ENCODE measurements at places on chromosomes 1 and 21.

- no peak for DNase-seq
These were observed 19.3 kb downstream of the TRIM11 start for GRCh38 chr1:228387321-228387720.

- peak; percentile 27 for DNase-seq
These were observed 43.3 kb upstream of the LRP8 start for GRCh38 chr1:53371121-53371666.

GRCh38 chr1:33169290-33170055, 12.4 kb downstream of the TRIM62 start:
- DNase-seq, result no peak

DNA sequence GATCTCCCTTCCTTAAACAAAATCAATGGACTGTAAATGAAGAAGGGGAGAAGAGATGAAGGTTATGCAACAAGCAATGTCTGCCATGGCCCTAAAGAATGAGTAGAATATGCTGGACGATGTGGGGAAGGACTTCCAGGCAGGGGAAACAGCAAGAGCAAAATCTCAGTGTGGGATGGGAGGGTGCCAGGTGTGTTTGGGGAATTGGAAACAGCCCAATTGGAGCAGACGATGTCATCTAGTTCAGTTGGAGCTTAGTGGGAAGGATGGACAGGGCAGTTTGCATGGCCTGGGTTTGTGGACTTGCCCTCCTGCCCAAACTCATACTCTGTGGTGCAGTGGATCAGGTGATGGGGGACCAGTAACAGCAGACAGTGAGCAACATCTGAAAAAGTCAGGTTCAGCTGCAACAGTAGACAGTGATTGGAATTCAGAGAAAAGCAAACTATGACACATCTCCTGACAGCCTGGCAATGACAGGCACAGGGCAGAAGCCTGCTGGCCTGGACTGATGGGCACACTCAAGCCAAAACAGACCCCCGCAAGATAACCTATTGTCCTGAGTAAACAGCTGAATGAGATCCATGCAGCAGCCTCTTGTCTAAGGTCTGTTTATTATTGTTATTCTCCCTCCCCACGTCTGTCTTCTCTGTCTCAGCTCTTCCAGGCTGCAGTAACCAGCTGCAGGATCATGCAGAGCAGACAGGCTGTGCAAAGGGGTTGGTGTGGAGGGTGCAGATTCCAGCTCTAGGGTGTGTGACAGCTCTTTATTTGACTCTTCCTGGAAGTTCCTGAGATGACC, 50.5 kb upstream of the PRELP start:
- DNase-seq, result no peak

GRCh38 chr1:2055911-2056575, 5.8 kb downstream of the PRKCZ start:
- DNase-seq, result no peak

GRCh38 chr1:3114846-3115245, 45.8 kb downstream of the PRDM16 start:
- no peak for DNase-seq

DNA sequence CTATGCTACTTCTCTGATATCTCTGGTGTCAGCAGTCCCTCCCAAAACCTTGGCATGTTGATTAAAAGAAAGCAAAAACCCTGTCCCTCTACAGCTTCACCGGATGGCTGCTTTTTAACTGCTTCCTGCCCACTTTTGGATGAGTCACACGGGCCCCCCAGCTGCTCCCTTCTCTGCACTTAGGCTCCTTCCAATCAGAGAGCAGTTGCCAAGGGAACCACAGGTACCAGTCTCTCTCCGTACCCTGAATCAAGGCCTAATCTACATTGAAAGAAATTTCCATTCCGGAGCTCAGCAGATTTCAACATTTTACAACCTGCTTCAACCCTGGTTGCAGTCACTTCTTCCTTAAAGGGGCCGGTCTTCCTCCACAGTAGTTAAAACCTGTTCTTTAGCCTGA, 70.6 kb upstream of the GJB5 start:
- no peak for DNase-seq

GRCh38 chr1:159977364-159978106, 23.5 kb upstream of the SLAMF9 start:
- DNase-seq, result no peak

GRCh38 chr1:175174309-175175102, 18.1 kb downstream of the KIAA0040 start:
- no peak for DNase-seq

- no peak for DNase-seq
These were observed 184.2 kb downstream of the ETS2 start for GRCh38 chr21:38989745-38990423.

GRCh38 chr1:72911656-72912055, 629.3 kb upstream of the NEGR1 start:
- no peak for DNase-seq

DNA sequence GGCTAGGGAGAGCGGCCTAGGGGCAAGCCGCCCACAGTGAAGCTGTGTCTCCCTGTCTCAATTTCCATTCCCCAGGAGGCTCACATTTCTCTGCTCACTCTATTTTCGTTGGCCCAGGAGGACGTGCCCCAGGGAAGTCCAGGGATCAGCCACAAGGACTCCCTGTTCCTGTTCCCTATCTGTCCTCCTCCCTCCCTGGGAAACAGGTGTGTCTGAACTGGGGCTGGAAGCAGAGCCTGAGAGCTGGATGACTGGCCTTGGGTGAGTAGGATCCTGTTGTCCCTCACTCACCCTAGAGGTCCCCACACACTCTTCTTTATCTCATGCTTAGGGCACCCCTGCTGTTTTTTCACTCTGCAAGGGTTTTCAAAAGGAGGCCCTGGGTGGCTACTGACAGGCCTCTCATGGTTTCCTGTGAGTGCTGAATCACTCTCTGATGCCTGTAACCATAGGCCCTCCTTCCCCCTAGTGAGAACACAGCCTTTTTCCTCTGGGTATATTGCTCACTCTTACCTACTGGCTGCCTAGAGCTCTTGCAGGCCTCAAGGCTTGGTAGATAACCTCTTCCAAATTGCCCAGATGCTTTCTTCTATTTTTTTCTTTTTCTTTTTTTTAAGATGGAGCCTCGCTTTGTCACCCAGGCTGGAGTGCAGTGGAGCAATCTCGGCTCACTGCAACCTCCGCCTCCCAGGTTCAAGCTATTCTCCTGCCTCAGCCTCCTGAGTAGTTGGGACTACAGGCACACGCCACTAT, 3.3 kb upstream of the UTP11 start:
- DNase-seq, result peak; percentile 28

DNA sequence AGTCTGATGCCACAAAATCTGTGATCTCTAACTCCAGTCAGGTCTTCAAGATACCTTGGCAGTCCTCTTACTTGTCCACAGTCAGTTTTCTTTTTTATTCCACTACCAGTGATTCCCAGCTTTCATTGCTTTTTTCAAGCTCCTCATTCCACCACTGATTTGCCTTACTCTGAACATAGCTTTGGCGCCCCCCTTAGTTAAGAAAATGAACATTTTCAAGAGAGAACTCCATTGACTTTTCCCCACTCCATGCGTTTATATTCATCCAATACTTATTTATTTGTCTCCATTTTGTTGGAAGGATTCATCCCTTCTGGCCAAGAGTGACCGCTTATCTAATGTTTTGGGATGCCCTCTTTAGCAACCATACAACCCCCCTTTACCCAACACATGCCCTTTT, 33.9 kb upstream of the IPO9 start:
- no peak for DNase-seq

- DNase-seq, result no peak
These were observed 68.7 kb upstream of the ADGRL2 start for GRCh38 chr1:81731989-81732388.

DNA sequence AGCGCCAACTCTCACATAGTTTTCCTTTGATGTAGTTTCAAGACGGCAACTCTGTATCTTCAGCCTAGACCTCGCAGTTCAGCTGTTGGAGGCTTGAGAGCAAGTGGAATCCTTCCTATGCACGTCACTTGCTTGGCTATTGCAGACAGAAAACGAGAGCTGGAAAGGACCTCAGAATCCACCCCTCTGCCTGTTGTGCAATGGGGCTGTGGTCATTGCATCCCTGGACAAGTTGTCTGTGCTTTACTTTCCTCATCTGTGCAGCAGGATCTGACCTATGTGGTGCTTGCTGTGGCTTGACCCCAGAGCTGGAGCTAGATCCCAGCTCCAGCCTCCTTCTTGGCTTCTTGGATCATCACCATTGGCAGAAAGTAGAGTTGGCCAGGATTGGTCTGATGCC, 50.0 kb upstream of the IGSF21 start:
- DNase-seq, result no peak

DNA sequence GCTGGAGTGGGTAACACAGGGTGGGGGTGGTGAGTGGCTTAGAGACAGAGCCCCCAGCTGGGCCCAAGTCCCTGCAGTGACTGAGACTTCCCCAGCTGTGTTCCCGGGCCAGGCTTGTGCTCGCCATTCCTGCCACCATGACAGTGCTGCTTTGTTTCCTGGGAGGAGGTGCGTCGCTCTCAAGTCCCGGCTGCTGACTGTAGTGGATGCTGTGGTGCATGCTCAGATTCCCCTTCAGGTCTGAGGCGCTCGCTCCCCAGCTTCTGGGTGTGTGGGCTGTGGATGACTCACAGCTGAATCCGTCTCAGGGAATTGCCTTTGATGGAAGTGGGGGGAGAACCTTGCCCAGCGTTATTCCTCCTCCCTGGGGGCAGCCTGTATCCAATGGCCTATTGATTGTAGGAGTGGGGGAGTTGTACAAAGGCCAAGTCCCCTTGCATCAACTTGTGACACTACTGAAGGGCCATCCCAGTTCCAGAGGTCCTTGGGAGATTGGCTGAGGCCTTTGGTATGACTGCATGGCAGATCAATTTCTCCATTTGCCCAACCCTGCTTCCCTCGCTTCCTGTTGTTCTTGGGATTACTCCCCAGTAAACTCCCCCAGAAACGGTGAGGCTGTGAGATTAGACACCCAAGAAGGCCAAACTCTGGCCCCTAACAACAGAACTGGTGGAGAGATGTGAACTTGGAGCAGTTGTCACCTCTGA, 17.8 kb upstream of the POU3F1 start:
- DNase-seq, result no peak

DNA sequence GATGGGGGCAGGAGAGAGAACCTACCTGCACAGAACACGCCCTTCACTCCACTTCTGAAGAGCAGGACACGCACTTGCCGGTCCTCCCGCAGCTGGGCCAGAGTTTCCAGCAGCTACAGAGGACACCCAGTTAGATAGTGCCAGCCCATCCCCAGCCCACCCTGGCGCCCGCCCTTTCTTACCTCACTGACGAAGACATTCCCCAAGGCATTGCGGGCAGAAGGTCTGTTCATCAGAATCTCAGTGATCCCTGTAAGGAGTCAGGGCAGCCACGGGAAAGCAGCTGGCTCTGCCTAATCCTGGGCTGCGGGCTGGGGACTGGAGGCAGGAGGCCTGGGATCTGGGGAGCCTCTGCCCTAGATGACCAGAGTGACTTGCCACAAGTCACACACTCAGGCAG, 10.0 kb downstream of the ECHDC2 start:
- no peak for DNase-seq

DNA sequence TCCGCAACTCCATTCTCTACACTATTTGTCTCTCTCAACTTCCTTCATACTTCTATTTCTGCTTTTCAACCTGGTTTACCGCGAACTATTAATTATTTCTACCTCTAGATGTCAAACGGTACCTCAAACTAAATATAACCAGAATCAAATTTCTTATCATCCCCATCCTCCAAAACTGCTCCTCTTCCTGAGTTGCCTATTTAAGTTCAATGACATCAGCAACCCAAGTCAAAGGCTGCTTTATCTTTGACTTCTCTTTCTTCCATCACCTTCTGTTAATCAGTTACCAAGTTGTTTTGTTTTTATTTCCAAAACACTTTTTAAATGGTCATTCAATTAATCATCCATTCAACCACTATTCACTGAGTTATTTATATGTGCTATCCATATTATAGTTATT, 171.9 kb downstream of the COL24A1 start:
- no peak for DNase-seq

DNA sequence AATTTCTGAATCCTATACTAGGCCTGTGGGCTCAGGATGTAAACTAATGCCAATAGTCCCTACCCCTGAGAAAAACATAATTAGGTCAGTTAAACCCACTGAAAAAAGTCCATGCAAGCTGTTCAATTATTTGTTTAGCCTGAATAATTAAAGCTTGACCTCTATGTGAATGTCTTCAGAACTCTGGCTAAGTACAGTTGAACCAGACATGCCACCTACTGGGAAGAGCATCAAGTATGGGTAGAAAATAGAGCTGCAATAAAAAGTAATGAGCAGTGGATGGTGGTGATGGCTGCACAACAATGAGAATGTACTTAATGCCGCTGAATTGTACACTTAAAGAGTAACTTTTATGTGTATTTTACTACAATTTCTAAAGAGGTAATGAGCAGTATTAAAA, 23.6 kb upstream of the SLC19A2 start:
- DNase-seq, result no peak

GRCh38 chr1:173422456-173422976, 54.6 kb upstream of the PRDX6 start:
- DNase-seq, result no peak

DNA sequence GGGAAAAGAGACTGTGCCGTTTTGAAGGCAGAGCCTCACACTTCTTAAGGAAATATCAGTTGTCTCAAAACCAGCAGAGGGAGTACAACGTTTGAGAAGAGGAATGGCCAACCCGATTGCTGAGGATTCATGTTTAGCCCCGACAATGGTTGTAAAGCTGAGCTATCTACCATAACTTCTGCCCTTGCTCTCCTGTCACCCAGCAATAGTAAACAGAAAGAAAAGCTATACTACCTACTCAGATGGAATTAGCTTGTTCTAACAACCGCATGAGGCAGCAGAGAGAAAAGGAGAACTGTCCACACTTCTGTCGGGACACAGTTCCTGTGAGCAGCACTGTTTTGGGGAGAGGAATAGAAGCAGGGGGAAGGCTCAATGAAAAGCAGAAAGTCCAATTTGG, 91.2 kb downstream of the SLC45A1 start:
- no peak for DNase-seq

DNA sequence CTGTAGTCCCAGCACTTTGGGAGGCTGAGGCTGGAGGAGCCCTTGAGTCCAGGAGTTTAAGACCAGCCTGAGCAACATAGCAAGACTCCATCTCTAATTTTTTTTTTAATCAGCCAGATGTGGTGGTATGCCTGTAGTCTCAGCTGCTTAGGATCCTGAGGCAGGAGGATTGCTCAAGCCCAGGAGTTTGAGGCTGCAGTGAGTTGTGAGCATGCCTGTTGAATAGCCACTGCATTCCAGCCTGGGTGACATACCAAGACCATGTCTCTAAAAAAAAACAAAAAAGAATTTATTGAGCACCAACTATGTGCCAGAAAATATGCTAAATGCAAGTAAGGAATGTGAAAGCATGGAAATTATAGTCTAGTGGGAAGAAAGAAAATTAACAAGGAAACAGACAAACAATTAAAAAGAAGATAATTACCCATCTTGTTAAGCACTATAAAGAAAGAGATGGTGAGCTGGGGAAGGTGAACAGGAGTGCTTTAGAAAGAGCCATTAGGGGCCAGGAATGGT, 104.0 kb upstream of the ZNF678 start:
- no peak for DNase-seq

- DNase-seq, result no peak
These were observed 40.5 kb downstream of the SLC30A7 start for GRCh38 chr1:100936194-100936967.

DNA sequence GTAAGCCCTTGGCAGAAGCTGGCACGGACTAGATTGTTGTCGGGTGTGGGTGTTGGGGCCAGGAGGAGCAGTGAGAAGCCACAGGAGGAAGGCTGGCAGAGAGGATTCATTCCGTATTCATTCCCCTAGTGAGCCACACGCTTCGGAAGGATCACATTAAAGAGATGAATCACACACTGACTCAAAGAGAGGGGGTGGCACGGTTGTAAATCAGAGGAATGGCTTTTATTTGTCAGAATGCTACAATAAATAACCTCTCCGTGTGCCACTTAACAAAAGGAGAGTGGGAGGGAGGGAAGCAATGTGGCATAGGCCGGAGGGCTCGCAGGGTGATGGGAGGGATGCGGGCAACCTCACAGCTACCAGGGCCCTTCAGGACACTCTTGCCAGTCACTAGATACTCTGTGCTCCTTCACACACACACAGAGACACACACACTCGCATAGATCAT, 135.5 kb downstream of the HIVEP3 start:
- no peak for DNase-seq
